ENCODE measurements at places on chromosomes 11 and 22. TPM values are rescaled to one million over a fixed set of nuclear protein-coding genes. Genes with fewer than 3 reads are reported as not detected.

HBE1 gene
- total RNA-seq, result not detected

RHBDD3 gene
- total RNA-seq, result 28.2 TPM

GRCh38 chr11:4044976-4045646 lies 49.5 kb upstream of the RRM1 start:
- no peak for DNase-seq

TRIM49 gene
- not detected for total RNA-seq

- DNase-seq, result no peak
Measured at GRCh38 chr22:44248926-44249325, 63.8 kb downstream of the SHISAL1 start.

DNA sequence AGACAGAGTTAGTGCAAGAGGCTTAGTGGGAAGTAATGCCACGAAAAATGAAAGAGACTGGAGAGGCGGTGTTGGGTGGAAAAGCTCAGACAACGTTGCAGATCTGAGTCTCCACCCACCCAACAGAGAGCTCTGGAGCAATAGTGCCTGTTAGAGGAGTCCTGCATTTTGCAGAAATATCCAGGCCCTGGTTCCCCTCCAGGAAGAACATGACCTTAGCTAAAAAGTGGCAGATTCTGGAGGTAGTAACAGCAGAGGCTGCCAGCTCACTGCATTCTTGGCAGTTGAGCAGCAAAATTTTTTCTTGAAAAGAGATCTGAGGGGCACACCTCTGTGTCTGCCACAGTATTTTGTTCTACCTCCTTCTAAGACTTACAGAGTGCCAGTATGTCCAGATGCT lies 27.7 kb upstream of the BIRC3 start:
- DNase-seq, result no peak

DNA sequence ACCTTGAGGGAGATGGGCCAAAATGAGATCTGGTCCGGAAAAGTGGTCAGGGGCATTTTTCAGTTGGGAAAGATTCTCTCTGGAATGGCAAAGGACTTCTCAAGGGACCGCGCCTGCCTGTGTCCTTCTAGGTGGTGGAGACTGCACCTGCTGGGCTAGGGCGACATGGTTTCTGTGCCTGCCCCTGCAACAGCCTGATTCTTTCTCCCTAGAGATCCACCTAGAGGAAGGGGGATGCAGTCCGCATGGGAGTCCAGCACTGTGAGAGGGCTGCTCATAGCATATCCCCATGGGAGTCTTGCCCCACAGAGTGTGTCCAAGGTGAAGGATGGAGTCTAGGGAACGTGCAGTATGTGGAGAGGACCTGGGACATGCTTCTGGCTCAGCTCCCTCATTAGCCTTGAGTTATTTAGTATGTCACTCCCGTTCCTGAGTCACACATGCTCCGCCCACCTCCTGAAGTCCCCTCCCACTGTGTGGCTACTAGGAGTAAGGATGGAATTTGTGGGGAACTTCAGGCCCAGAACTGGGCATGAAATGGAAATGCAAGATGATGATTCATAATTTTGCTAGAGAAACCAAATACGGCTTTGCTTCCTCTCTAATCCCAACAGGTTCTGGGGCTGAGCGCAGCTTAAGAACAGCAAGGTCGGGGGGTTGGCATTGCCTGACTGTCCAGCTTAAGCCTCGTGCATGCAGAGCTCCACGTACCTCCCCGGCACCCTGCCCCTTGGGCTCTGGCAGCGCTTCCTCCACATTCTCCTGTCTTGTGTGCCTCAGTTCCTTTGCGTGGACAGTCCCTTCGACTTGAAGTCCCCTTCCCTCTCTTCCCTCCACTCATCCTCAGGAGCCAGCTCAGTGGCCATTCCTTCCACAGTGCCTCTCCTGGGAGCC lies 35.0 kb downstream of the GRIK4 start:
- DNase-seq, result no peak

DNA sequence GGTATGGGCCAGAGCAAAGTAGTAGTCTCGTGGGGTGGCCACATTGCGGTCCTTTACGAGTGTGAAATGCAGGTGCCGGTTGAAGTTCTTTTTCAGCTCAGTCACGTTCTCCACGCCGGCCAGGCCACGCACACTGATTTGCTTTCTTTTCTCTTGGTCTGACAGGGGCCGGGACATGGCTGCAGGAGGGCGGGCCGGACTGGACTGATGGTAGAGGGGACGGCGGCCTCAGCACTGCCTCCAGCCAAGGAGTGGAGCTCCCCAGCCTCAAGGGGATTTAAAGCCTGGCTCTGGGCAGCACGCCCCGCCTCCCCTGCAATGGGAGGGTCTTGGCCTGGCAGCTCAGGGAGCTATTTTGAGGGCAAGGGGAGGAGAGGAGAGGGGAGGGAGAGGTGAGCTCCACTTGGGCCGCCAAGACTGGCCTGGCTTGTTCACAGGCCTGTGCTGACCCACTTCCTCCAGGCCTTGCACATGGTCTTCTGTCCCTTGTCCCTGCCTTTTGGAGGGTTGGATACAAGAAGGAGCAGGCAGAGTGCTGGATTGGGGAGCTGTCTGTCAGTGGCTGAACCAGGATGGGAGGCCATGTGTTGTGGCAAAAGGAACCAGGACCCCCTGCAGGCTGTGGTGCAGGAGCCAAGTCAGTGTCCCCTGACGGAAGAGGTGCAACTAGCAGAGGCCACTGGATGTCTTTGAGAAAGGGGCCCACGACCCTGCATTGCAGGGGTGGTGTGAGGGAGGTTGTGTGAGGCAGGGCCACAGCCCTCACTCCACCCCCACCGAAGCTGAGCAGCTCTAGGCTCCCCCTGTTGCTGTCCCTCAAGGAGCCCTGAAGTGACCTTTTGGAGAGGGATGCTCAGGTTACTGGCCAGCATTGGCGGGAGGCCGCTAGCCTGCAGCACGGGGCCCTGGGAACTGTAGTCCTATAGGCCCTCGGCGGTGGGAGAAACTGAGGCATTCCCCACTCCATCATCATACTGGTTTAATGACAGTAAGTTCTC lies at the start of gene PYGM:
Gene PYGM, minus strand, starts transcription at position 253 of the 998 bp plus-strand sequence. Its CDS starts 76 bp downstream, at position 177.
- DNase-seq, result no peak

SLC1A2 gene
- total RNA-seq, result 0.61 TPM

DNA sequence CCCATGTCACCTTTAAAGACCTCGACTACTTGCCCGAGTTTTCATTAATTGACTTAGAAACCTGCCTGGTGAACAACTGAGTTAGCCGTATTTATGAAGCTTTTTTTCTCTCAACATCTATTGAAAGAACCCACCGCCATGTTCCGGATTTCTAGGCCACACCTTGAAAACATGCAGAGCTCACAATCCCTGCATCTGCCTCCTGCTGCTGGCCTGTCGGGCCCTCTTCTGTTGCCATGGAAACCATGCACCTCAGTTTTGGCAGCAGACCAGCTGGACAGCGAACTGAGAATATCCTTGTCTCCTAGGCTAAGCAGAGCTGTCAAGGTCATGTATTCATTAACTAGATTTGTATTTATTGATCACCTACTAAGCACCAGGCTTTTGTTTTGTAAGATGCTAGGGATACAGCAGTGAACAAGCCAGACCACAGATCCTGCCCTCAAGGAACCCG lies 4.3 kb upstream of the PATZ1 start:
- DNase-seq, result no peak

MMP10 gene
- total RNA-seq, result not detected

DNA sequence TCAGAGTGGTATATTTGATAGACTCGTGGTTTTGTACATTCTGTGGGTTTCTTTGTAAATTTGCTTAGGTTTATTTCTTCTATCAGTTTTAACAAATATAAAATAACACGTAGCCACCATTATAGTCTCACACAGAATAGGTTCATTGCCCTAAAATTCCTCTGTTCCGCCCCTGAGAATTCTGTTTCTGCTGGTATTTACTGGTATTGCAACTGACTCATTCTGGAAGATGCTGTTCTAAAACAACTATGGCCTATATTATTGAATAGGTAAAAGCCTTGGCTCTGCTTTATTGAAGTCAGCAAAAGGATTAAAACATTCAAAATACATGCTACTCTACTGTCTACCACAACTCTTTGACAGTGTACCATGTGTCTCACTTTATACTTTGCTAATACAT lies 119.1 kb upstream of the CHORDC1 start:
- DNase-seq, result no peak

- DNase-seq, result no peak
Measured at GRCh38 chr11:23836981-23837380, 659.9 kb upstream of the LUZP2 start.

DNA sequence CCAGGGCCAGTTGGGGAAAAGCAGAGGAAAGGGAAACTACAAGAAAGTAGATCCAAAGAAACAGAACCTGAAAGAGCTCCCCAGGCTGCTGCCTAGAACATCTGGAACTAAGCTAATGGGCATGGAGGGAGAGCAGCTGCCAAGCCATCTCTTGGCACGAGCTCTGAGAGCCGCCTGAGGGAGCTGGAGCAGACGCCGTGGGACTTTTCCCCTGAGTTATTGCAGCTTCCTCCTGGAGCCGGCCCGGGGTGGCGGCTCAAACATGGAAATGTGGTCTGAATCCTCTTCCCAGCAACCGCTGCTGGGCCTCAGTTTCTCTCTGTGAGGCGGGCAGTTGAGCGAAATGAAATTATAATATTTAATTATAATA lies 41.8 kb downstream of the LIF start:
- DNase-seq, result no peak

DNA sequence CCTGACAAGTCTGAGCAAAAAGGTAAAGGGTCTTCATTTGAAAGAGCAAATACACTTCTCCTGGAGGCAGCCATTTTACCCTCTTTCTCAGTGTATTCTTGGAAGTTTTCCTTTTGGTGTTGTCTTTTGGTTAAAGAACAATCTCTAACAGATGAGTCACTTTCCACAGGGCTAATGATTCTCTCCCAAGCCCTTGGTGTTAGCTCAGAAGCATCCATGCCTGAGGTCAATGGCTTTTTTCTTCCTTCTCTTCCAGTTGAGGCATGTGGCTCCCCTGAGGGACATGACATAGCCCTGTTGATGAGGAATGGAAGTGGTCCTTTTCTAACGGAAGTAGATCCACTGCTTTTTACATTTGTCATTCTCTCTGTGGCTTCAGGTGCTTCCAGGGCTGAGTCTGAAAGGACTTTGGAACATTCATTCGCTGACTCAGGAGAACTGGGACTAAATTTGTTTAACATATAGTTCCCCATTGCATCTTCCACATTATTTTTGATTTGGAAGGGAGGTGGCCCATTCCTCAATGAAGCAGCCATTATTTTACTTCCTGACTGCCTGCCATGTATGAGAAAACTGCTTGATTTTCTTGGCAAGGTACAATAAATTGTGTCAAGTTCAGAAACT lies 13.8 kb upstream of the POGLUT3 start:
- DNase-seq, result no peak

FBLN1 gene
- 119 TPM for total RNA-seq

DNA sequence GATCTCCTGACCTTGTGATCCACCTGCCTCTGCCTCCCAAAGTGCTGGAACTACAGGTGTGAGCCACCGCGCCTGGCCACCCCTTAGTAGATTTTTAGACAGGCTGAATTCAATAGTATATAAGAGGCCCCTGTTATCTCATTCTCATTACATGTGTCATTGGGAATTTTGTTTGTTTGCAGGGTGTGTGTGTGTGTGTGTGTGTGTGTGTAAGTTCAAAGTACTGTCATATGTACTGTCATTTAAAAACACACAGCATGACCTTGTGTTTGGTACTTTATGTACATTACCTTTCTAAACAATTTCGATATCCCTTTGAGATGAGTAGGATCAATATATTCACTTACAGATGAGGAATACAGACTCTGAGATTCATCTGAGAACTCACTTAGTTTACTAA lies 118.7 kb upstream of the TTC12 start:
- no peak for DNase-seq

DNA sequence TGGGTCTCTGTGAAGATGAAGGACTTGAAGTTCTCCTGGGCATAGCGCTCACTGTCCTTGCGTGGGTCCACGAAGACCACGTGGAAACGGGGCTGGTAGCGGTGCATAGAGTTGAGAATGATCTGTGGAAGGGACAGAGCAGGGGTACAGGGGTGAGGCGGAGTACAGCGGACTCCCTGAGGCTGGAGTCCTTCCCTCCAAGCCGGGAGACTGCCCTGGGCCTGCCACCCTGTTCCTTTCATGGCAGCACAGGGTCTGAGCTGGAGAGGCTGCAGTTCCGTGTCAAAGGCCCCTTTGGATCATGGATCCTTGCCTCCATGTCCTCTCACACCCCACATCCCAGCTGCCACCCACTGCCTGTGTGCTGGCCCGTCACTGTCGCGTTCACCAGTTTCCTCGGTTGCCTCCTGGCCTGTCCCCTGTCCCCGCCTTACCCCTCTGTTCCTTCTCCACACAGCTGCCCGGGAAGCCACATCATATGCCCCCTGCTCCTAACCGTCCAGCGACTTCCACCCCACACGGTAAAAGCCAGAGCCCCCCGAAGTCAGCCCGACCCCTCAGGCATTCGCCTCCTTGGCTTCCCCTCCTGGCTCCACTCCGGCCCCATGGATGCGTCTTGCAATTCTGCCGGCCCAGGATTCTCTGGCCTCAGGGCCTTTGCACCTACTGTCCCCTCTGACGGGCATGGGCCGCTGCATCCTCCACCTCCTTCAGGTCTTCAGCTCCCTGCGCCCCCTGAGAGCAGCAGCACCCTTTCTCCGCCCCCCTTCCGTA lies 3.4 kb upstream of the NUDT8 start:
- DNase-seq, result no peak

DNA sequence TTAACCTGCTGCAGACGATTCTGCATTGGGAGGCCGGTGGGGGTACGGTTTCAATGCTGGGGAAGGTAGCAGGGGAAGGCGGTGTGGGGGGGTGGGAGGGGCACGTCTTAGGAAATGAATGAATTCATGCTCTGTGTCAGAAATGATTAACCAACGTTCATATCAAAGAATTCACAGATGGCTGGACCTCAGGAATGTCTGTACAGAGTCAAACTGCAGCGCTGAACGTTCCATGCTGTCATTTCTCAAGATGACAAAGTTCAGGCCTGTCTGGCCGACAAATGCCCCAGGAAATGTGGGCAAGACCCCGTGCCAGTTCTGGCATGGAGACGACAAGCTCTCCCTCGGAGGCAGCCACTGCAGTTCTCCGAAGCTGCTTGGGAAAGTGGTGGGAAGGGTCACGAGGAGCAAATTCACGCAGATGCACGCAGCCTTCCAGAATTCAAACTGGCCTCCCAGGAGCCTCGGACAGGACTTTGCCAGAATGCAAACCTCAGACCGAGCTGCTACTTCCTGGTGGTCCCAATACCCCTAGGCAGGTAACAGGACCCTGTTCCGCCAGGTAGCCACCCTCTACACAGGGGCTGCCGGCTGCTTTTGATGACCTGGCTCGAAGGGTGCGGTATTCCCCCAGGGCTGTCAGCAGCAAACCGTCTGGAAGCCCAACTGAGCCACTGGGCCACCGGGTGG lies 81.5 kb downstream of the TRMU start:
- DNase-seq, result no peak

MAFF gene
- 42.7 TPM for total RNA-seq

MTA2 gene
- total RNA-seq, result 112 TPM

GRCh38 chr11:118252688-118253087 lies 523 bp upstream of the MPZL3 start:
- no peak for DNase-seq

- no peak for DNase-seq
Measured at GRCh38 chr11:109940816-109941215, 152.4 kb upstream of the ZC3H12C start.

SCGB1A1 gene
- total RNA-seq, result 6.6 TPM

OR52M1 gene
- total RNA-seq, result not detected

Data from esophagus squamous epithelium (tissue), 5 donors.